ENCODE measurements at places on chromosomes 2 and 18.

- ATAC-seq: no peak
Observed at GRCh38 chr2:58842501-58843155, 601.5 kb upstream of the FANCL start.

GRCh38 chr2:153823880-153824279 lies 47.8 kb upstream of the GALNT13 start:
- ATAC-seq: no peak

GRCh38 chr2:147031897-147032296 lies 812.9 kb upstream of the ACVR2A start:
- no peak for ATAC-seq

GRCh38 chr2:176496761-176497160 lies 227.5 kb downstream of the MTX2 start:
- no peak for ATAC-seq

GRCh38 chr2:33784488-33784887 lies 185.4 kb upstream of the FAM98A start:
- ATAC-seq: no peak

GRCh38 chr2:138974651-138975050 lies 194.5 kb upstream of the NXPH2 start:
- no peak for ATAC-seq

- peak; percentile 62 for ATAC-seq
Observed at GRCh38 chr18:65938592-65939372, 188.0 kb downstream of the CDH7 start.

GRCh38 chr18:22387787-22388186 lies 29.9 kb downstream of the CTAGE1 start:
- no peak for ATAC-seq

DNA sequence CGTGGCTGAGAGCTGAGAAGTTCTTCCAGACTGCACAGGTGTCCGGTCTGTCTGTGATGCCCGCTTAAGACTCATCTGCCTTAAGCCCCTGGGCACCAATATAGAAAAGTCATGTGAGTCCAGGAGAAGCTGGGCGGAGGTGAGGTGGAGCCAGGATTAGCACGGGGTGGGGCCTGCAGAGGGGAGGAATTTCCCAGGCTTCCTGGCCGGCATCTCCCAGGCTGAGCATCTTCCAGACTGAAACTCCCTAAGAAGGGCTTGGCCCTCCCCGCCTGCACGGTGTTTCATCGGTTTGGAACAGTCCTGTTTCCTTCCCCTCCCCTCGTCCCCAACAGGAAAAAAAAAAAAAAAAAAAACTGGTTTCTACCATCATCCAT lies 270.3 kb downstream of the ATAD2B start:
- ATAC-seq: peak; percentile 23

- no peak for ATAC-seq
Observed at GRCh38 chr2:240605867-240606743, 19.2 kb upstream of the GPR35 start.

GRCh38 chr2:228157841-228158240 lies 23.6 kb downstream of the SPHKAP start:
- ATAC-seq: no peak

DNA sequence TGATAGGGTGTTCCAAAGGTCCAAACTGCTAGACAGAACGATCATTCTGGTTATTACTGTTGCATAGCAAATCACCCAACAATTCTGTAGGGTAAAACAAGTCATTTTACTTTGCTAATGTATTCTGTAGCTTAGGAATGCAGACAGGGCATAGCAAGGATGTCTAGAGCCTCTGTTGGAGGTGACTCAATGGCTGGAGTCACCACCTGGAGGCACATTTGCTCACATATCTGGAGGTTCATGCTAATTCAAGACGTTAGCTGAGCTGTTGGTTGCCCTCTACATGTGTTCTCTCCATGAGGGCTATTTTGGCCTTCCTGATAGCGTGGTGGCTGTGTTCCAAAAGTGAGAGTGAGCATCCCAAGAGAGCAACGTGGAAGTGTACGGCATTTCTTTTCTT lies 22.5 kb upstream of the ST8SIA3 start:
- ATAC-seq: no peak

DNA sequence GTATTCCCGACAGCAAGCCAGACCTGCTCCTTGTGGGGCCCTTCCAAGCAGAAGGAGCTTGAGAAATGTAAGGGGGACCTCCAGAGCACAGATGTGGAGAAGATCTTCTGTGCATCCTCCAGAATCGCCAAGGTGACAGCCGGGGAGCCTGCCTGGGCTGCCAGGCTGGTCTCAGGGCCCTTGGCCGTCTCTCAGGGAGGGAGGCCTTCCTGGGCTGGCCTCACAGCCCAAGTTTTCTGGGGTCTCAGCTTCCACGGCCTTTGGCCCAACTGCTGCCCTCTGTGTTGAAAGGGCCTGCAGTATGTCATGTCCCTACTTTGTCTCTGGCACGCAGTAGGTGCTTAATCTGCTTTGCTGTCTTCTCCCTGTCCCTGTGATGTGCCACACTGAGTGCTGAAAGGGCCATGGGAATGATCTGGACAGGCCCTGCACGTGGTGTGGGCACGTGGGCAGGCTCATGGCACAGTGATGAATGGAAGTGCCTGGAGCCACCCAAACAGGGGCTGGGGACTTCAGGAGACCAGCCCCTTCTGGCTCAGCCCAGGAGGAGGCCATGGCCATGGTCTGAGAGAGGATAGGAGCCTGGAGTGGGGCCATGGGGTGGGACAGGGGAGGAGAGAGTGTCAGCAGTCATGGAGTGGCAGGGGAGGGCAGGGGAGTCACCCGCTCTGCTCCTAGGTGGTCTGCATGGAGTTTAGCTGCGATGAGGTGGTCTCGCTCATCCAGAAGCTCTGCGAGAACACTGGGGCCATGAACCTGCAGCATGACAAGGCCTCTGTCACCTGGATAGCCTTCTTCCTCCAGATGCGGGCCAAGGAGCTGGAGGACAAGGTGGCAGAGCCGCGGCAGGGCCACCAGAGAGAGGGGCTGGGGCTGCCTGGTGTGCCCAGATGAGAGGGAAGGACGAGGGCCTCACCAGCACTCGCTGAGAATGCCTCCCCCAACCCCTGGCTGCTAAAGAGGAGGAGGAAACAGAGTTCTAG lies 35.4 kb downstream of the HJURP start:
- ATAC-seq: no peak

GRCh38 chr2:158025255-158025996 lies 76.2 kb upstream of the UPP2 start:
- peak; percentile 40 for ATAC-seq
